ENCODE measurements at places on chromosomes 5 and 9. TPM values are rescaled to one million over a fixed set of nuclear protein-coding genes. Genes with fewer than 3 reads are reported as not detected.
A peak's percentile ranks its signal among the peaks of the same experiment; 100 is the strongest.

DNA sequence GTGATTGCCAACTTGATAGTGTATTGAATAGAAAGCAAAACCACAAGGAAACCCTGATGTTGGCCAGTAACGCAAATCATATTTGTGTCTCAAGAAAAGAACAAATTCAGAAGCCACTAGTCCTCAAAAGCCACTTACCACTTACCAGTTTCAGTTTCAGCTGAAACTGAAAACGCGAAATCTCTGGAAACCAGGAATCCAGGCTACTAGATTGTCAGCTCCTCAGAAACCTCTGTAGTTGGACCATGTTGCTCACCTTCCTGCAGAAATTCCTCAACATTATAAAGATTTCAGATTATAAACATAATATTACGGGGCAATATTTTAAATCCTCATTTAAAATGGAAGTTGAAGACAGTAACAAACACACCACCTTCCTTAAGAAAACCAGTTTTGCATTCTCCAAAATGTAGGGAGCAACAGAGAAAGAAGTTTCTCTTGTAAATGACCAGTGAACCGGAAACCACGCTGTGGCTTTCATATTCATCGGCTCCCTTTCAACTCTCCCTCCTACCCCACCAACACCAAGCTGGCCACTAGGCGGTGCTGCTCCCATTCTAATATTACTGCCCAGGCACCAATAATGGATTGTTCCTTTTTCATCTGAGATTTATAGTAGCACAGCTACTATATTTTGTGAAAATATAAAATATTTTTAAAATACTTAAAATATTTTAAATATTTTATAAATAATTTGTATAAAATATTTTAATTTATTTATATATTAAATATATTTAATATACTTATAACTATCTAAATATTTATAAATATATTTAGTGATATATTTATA lies 8.7 kb upstream of the TMED7 start:
- peak; percentile 92 for DNase-seq

DNA sequence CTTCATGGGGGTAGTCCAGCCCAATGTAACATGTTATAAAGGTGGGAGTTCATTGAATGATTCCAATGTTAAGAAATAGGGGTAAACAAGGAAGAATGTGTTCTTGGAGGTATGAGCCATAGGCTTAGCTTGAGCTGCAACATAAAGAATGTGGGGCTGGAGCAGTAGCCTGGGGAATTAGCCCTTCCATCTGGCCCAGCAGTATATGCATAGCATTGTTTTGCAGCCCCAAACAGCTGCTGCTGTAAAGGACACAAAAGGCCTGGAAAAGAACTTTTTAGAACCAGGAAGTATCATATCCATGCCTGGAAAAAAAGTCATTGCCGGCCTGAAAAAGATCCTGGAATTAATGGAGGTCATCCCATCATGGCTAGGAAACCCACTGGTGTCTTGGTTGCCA lies 55.8 kb upstream of the SMARCA2 start:
- no peak for DNase-seq

- DNase-seq, result no peak
These were observed 106.6 kb upstream of the CDH6 start for GRCh38 chr5:31086839-31087415.

DNA sequence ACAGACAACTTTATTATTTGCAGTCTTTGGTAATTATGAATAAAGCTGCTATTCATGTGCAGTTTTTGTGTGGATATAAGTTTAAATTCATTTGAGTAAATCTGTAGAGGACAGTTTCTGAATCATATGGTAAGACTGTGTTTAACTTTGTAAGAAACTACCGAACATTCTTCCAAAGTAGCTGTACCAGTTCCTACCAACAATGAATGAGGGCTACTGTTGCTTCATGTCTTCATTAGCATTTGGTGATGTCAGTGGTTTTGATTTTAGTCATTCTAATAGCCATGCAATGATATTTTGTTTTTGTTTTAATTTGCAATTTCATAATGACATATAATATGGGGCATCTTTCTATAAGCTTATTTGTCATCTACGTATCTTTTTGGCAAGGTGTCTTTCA lies 501.3 kb upstream of the RORB start:
- no peak for DNase-seq

GRCh38 chr5:122547669-122548068 lies 227.2 kb upstream of the SNX2 start:
- no peak for DNase-seq

- DNase-seq, result no peak
These were observed 26.7 kb downstream of the MARCHF11 start for GRCh38 chr5:16152601-16153568.

- no peak for DNase-seq
These were observed 255.9 kb downstream of the SAXO1 start for GRCh38 chr9:18776836-18777820.

Gene AK8
- total RNA-seq, result 0.52 TPM

Gene THBS4
- total RNA-seq, result 12.8 TPM

DNA sequence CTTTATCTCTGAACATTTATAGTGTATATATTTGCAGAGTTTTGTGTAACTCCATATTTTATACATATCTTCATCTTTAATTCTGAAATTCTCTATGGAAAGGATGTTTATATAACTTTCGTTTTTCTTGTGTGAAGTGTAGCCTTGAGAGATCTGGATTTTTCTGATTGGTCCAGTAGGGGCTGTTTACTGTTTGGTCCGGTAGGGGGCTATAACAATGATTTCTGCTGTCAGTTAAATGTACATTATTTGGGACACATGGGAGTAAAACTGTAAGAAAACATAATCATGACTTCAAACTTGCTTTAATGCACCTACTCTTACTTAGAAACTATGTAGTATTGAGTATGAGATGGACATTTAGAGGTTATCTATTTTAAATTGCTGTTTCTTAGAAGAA lies 527.1 kb upstream of the ARRDC3 start:
- DNase-seq, result no peak

Gene PDCD1LG2
- not detected for total RNA-seq

DNA sequence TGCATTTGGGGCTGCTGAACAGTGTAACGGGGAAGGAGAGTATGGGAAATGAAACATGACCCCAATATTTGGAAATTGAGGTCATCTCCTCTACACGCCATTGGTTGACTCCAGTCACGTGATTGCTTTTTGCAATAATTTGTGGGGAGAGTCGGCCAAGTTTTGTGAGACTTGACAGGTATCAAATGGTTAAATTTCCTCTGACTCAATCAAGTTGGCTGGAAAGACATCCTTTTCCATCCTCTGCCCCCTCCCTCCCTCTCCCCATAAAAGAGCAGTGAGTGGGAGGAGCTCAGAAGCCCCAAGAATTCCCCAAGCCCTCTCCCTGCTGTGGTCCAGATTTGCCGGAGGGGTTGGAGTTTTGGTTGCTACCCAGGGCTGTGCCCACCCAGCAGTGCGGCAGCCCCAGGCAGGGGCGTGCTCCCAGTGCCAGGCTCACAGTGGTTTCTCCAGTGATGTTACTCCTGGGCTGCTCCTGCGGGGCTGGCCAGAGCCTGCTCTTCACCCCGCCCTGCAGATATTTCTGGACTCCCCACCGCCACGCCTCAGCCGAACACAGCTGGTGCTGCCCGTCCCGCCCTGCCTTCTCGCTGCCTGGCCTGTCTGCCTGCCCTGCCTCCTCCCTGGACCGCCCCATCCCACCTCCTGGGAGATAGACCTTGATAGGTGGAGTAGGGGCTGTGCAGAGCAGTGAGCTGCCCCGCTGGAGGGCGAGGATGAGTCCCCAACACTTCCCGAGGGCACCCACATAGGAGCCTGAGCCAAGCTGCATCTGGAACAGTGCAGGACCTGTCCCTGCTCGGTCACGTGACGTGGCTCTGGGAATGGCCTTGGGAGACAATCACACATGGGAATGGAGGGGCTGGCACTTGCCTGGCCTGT lies 3.4 kb downstream of the COL5A1 start:
- DNase-seq, result no peak

- DNase-seq, result no peak
These were observed 287.3 kb downstream of the ADGRV1 start for GRCh38 chr5:90845723-90846554.

DNA sequence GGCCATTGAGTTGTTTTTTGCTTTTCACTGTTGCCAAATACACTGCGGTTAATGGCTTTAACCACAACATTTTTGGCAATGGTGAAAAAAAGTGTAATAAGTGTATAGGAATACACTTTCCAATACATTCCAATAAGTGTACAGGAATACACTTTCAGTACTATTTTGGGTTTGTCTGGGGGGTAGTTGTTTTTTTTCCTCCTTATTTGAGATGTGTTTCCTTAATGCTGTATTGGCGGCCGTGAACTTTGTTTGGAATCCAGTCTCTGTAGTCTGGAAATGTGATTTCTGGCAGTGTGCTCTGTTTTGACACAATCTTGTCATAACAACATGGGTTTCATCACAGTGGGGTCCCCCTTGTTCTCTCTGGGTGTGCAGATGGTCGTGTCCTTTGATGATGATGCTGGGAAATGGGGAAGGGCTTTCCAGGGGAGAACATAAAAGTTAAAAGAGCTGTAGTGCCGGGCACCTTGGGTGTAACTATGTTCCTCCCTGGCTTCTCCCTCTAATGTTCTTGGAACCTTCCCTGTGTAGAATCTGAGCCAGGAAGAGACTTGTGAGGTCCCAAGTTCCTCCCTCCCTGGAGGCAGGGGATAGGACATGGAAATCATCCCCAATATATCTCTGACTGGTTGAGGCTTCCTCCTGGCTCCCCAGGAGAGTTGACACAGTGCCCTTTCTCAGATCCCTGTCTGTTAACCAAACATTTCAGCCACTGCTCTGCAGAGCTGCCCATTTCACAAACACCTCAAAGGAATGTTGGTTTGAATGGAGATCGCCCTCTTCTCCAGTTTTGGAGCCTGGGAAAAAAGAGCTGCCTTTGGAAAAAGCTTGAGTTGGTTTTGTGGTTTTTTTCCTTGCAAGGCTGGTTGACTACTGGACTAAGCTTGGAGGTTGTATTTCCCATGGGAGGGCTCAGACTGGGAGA lies 44.8 kb downstream of the RCL1 start:
- no peak for DNase-seq

Gene DRD1
- total RNA-seq, result 0.19 TPM

DNA sequence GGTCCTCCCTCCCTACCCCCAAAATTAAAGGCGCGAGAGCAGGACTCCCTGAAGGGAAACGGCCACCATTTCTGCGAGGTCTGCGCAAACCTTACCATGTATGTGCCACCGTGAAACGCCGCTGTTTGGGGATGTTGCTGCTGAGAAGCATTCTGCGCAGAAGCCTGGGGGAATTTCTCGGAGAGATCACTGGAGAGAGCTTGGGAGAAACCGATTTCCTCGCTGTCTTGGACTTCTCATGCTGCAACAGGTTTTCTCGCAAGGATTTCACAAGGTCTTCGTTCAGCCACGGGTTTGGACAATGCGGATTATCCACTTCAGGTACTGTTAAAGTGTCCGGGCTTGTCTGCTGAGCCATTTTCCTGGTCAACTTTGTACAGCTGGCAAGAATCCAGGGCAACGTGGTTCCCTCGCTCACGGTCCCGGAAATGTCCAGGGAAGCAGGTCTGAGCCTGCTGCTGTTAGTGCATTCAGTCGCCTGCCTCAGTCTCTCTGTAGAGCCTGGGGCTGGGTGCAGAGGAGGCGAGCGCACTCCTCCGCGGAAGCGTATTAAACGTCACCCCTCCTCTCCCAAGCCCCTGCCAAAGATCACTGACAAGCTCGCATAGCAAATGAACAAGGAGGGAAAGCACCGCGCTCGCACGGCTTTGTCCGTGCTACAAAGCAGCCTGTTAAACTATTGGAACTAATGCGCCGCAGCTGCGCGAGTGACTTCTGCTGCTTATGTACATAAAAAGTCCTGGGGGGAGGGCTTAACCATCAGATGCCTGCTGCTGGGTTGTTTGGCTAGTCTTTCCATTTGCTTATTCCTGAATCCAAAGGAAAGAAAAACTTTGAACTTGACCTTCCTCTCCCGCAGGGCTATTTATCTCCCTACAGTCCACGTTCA lies 125.1 kb downstream of the PDE4D start:
- peak; percentile 59 for DNase-seq

DNA sequence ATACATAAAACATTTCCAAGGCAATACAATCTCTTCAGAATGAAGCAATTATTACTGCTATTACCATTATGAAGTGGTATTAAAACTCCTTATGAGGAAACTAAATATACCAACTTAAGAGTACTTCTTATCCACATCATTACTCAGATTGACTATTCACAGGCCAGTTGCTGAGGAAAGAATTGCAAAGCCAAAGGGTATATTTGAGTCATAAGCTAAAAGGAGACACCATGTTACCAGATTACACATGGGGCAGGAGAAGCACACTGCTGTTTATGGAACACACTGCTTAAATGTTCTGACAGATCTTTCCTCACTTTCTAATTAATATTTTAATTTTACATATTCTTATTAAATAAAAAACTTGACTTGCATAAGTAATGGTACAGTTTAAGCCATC lies 1726.4 kb upstream of the NUDT12 start:
- no peak for DNase-seq

DNA sequence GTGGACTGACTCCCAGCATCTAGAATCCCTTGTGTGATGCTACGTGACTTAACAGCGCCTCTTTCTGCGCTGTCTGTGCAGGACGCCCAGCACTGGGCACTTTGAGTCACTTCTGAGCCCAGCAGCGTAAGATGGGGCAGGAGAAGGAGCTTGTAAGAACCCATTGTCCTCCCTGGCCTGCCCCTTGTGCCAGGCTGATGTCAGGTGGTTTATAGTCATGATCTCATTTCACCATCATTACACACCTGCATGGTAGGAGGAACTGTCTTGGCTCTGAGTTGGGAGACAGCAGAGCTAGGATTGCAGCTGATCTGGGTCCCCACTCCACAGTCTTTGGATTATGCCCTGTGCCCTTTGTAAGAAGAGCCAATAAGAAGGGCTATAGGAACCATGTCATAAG lies 12.2 kb downstream of the ERGIC1 start:
- no peak for DNase-seq

Gene SLC30A5
- 36.3 TPM for total RNA-seq

GRCh38 chr5:4976902-4977301 lies 163.2 kb upstream of the ADAMTS16 start:
- DNase-seq, result no peak

Gene SPZ1
- not detected for total RNA-seq

- no peak for DNase-seq
These were observed 734.1 kb upstream of the DMAC1 start for GRCh38 chr9:8533681-8534080.

Gene LHX6
- total RNA-seq, result 1.2 TPM

DNA sequence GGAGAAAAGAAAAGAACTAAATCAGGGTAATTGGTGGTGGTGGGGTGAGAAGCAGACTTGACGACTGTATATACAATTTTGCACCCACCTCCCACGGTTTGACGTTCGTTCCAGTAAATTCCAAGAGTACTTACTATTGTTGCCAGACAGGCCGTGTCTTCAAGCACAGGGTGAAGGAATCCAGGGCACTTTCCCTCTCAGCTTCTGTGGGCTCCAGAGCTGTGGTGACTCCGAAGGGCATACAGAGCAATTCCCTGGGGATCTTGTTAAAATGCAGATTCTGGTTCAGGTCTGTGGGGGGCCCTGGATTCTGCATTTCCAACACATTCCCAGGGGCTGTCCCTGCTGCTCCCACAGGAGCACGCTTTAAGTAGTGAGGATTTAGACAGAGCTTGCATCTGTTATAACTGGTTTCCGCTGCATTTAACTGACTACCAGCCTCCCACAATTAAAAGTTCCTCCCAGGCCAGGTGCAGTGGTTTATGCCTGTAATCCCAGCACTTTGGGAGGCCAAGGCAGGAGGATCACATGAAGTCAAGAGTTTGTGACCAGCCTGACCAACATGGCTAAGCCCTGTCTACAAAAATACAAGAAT lies 49.3 kb upstream of the FANCC start:
- no peak for DNase-seq

GRCh38 chr9:113910036-113910639 lies 34.0 kb downstream of the ZNF618 start:
- DNase-seq, result peak; percentile 38

Gene FOXD4L4
- not detected for total RNA-seq
